ENCODE measurements at places on chromosomes 5 and 9. TPM values are rescaled to one million over a fixed set of nuclear protein-coding genes. Genes with fewer than 3 reads are reported as not detected.

DNA sequence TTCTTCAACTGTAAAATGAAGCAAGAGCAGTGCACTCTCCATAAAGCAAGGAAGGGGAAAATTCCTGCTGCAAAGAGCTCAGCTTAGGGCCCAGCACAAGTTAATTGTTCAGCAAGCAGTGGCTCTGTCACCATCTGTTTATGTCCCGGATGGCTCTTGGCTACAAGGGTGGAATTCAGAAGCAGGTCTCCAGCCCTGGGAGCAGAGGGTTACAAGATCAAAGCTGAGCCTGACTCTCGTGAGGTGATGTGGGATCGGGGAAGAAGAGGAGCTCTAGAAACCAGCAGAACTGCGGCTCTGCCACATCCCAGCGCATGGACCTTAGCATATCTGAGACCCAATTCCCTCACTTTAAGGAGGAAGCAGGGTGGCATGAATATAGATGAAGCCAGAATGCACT, 25.2 kb upstream of the OLFM1 start:
- no peak for DNase-seq

GRCh38 chr9:70392189-70392588, 22.3 kb downstream of the KLF9 start:
- DNase-seq: no peak

Gene CDC20B
- 0.07 TPM for total RNA-seq

Gene PFN3
- total RNA-seq: not detected

Gene TRIM14
- 3.4 TPM for total RNA-seq

Gene ZNF366
- 0.46 TPM for total RNA-seq

Measured in pulmonary artery endothelial cell (primary cell).